ENCODE measurements at places on chromosomes 3 and 15.
A peak's percentile ranks its signal among the peaks of the same experiment; 100 is the strongest.

- DNase-seq, result no peak
Measured at GRCh38 chr3:83513677-83514076, 1445.1 kb upstream of the CADM2 start.

GRCh38 chr3:185552358-185552877 is at the start of gene LIPH:
Gene LIPH (minus strand): TSS chr3:185552588. CDS start chr3:185552471, 117 bp downstream.
- DNase-seq, result no peak

- DNase-seq, result no peak
Measured at GRCh38 chr3:14288833-14289451, 110.3 kb downstream of the LSM3 start.

- DNase-seq, result no peak
Measured at GRCh38 chr3:138124706-138125355, 7.4 kb downstream of the A4GNT start.

DNA sequence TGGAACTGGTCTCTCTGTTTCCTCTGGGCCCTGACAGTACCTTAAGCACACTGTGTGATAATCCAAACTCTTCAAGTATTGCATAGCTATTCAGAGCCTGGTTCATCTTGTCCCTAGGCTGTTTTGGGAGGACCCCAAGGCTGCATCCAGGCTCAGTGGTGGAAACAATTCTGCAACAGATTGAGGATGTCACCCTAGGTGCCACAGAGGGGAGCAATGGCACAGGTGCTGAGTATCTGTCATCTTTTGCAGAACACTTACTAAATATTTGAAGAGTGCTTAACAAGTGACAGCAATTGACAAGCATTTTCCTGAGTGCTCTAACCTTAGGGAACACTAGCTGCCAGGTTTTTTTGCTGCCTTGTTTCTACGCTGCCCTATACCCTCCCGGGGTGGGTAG is 27.8 kb downstream of the STARD5 start:
- DNase-seq, result no peak

DNA sequence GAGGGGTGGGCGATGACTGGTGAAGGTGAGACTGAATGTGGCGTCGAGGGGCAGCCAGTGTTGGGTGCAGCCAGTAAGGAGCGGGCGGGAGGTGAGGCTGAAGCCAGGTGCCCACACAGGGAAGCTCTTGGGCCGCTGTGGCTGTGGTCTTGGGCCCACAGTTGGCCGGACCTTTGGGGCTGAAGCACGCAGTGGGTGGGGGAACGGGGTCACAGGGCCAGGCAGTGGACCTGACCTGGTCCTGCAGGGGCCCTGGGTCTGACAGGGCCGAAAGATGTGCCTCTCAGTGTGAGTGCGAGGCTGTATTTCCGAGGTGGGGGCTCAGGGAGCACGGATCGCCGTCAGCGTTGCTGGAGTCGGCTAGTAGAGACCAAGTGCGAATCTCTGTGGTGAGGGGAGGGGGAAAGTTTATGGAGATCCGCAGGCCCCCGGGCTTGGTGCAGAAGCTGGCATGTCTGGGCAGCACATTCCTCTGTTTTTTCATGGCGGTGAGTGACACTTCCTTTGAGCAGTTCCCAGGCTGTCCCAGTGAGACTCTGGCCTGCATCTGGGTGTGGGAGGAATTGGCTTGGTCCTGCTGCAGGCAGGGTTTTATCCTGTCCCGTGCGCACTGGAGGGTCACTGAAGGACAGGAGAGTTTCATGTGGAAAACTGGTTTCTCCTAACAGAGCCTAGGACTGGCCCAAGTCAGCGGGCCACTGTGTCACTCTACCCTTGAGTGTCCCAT is 100.8 kb downstream of the TMEM266 start:
- DNase-seq, result no peak

DNA sequence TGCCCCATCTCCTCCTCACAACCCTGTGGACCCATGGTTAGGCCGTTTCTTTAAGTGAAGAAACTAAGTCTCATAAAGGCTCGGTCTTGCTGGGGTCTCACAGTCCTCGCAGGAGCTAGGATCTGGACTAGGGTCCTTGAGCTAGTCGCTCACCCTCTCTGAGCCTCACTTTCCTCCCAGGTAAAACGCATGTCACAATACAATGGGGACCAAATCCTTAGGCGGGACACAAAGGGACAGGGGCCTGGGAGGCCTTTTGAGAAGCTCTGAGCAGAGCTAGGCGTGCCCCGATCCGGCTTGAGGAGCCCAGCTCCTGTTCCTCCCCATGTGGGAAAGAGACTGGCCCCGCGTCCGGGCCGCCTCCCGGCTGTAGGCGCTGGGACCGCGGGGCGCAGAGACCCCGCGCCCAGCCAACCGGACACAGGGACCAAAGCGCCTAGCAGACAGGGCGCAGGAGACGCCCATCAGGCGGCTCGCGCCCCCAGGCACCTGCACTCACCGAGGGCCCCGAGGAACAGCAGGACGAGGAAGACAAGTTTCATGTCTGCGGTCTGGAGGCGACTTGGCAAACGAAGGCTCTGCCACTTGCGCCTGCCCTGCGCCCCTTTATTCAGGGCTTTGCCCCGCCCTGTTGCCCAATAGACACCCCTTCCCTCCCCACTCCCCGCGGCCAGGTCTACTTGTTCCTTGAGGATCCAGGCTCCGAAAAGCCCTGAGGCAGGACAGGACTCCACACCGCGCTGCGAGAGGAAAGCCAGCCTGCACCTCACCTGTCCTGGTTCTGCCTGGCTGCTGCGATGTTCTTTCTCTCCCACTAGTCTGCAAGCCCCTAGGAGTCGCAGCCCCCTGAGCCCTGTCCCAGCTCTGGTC is at the start of gene LTF:
TSS of gene LTF (minus strand) at position 580 of the 870 bp plus-strand sequence. CDS start at position 542, 38 bp downstream.
- no peak for DNase-seq

GRCh38 chr3:180704532-180704931 is 25.2 kb upstream of the CCDC39 start:
- DNase-seq, result no peak

GRCh38 chr15:39704689-39705088 is 78.0 kb downstream of the FSIP1 start:
- DNase-seq, result no peak

- DNase-seq, result no peak
Measured at GRCh38 chr3:38578551-38578950, 70.9 kb downstream of the SCN5A start.

GRCh38 chr3:94136133-94136532 is 73.3 kb downstream of the NSUN3 start:
- DNase-seq, result no peak

DNA sequence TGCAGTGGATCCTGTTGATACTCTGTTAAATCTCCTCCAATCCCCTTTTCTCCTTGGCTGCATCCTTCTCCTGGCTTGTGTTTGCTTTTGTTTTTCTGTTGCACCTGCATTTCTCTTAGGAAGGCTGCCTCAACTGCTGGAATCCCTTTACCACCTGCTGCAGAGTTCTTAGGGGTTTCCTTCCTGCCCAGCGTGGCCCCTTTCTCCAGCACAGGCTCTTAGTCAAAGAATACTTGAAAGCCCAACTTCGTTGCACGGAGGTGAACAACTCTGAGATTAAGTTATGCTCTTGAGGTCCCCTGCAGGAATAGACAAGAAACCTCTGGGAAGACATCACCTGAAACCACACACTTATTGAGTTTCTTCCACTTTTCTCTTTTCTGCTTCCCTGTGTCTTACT is 121.6 kb upstream of the GRM7 start:
- DNase-seq, result no peak

DNA sequence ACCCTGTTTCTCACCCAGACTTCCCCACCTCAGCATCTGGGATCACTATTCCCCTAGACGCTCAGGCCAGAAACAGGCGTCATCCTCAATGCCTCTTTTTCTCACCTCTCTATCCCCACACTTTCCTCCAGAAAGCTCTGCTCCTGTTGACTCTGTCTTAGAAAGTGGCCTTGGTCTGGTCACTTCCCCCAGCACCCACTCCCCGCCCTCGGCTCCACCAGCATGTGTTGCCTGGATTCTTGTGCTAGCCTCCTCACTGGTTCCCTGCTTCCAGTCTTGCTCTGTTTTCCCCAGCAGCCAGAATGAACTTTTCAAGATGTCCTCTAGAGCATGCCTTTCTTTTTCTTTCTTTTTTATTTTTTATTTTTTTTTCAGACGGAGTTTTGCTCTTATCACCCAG is 39.7 kb upstream of the ESYT3 start:
- no peak for DNase-seq

GRCh38 chr3:193389335-193389734 is 10.8 kb upstream of the ATP13A5 start:
- no peak for DNase-seq

DNA sequence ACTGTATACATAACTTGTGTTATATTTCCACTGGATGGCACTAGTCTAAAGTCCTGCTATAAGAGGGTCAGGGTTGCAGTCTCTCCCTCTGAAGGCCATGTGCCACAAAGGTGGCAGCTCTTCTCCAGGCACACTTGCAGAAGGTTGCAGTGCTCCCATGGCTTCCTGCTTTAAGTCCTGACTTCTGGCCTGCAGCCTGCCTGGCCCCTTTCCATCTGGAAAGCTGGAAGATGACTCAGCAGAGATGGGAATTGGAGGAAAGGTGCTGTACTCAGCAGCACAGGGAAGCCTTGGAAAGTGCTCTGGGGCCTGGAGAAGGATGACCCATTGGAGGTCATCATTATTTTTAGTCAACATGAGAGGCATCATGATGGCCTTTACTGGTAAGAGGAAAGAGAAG is 40.9 kb upstream of the MRPL3 start:
- no peak for DNase-seq

- no peak for DNase-seq
Measured at GRCh38 chr3:192303235-192303634, 424.1 kb downstream of the FGF12 start.

- no peak for DNase-seq
Measured at GRCh38 chr15:52217186-52217585, 26.0 kb upstream of the GNB5 start.

DNA sequence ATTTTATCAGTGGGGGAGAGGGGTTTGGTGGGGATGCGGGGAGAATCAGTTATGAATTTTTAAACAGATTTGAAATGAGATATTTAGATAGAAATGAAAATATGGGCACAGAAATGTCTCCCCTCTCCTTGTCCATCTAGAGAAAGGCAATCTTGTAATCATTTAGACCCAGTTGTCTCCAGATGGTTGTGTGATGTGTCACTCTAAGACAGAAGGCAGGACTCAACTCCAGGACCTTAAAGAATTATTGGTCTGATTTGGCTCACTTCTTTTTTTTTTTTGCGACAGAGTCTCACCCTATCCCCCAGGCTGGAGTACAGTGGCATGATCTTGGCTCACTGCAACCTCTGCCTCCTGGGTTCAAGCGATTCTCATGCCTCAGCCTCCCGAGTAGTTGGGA is 77.2 kb downstream of the EOMES start:
- no peak for DNase-seq

GRCh38 chr15:67836477-67836876 is 3.4 kb downstream of the RNU6-1 start:
- no peak for DNase-seq

- DNase-seq, result no peak
Measured at GRCh38 chr15:65924004-65924403, 54.7 kb downstream of the RAB11A start.

DNA sequence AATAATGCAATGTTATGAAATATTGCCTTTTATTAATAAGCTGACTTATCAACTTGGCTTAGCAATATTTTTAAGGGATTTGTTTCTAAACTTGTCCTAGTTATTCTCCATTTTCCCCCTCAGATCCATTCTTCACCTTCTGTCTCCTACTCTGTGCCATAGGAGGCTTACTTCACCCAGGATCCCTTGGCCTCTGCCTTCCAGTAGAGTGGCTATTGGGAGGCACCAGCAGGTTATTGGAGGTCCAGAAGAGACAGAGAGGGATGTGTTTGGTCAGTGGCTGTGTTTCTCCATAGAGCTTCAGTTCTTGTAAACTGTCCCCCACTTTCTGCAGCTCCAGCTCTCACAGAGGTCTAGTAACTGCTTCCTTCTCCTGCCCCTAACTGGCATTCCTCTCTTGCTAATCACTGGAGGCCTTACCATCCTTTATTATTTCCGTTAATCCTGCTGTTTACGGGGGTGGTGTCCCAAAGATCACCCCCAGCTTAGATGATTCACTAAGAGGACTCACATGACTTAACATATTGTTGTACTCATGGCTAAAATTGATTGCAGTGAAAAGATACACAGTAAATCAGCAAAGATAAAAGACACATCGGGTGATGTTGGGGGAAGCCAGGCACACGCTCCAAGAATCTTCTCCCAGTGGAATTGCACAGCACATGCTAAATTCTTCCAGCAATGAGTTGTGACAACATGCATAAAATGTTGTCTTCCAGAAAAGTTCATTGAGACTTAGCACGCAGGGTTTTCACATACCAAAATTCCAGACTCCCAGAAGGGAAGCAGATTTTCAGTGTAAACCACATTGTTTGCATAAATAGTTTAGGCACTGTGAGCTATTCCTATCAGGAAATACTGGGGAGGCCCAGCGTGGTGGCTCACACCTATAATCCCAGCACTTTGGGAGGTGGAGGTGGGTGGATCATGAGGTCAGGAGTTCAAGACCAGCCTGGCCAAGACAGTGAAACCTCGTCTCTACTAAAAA is 67.5 kb downstream of the RPL22L1 start:
- DNase-seq, result no peak

DNA sequence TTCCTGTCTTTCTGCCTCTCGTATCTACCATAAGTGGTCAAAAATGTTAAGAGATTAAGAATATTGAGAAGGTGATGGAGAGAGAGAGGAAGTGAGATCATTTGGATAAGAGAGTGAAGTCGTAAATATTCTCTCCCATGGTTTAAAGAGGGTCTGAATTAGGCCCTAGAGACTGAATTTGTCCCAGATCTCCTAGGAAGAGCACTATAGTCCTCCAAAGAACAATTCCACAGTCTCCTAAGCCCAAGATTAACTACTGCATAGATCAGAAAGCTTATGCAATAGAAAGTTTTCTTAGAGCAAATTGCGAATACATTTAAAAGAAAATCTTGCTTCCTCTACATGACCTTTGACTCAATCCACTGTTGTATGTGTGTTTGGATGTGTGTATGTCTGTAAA is 598.8 kb downstream of the TUSC7 start:
- no peak for DNase-seq

GRCh38 chr15:99163271-99164062 is 58.6 kb downstream of the SYNM start:
- no peak for DNase-seq

- DNase-seq, result peak; percentile 42
Measured at GRCh38 chr15:68553994-68554720, 24.6 kb upstream of the CORO2B start.

DNA sequence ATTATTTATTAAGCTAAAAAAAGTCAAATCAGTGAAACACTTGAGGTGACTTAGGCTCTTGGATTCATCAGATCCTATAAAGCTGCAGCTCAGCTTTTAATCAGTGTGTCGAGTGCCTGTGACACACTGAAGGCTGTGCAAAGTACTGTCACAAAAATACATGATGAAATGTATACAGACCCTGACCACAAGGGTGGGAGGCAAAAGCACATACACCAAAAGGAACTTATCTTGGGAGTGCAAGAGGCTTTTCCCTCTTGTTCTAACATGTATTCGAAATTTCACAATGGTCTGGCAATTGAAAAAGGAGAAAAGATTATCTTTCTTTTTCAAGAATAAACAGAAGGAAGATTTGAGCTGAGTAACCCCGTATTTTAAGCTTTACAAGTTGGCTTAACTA is 35.9 kb downstream of the VGLL4 start:
- no peak for DNase-seq

DNA sequence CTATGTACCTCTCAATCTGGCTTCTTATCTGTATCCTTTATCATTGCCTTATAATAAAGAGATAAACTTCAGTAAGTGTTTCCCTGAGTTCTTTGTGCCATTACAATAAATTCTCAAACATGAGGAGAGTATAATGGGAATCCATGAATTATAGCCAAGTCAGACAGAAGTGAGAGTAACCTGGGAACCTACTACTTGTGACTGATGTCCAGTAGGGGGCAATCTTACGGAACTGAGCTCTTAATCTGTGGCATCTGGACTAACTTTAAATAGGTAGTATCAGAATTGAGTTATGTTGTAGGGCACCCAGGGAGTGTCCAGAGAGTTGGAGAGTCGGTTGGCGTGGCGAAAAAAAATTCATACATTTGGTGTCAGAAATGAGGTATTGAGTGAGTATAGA is 542.6 kb downstream of the ZBBX start:
- DNase-seq, result no peak
